ENCODE measurements at places on chromosomes 6 and 20.

- no peak for DNase-seq
These were observed 12.9 kb downstream of the MDGA1 start for GRCh38 chr6:37684801-37685200.

DNA sequence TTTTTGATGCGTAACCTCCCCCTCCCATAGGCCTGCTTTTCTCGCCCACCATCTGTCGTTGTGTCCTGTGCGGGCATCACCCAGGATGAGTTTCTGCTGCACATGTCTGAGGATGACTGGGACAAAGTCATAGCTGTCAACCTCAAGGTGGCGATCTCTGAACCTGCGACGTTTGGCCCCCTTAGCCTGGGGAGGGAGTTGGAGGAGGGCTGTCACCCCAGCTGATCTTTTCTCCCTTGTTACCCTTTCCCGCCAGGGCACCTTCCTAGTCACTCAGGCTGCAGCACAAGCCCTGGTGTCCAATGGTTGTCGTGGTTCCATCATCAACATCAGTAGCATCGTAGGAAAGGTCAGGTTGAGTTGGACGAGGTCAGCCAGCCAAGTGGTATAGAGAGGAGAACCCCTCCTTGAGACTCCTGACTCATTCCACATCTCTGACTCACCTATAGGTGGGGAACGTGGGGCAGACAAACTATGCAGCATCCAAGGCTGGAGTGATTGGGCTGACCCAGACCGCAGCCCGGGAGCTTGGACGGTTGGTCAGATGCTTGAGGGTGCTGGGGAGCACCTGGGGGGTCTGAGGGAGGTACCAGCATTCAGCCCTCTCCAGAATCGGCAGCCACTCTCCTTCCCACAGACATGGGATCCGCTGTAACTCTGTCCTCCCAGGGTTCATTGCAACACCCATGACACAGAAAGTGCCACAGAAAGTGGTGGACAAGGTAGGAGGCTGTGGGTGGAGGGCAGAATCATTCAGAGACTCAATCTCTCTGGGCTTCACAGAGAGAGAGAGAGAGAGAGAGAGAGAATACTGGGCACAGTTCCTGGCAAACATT, 954 bp downstream of the HSD17B8 start:
- no peak for DNase-seq

DNA sequence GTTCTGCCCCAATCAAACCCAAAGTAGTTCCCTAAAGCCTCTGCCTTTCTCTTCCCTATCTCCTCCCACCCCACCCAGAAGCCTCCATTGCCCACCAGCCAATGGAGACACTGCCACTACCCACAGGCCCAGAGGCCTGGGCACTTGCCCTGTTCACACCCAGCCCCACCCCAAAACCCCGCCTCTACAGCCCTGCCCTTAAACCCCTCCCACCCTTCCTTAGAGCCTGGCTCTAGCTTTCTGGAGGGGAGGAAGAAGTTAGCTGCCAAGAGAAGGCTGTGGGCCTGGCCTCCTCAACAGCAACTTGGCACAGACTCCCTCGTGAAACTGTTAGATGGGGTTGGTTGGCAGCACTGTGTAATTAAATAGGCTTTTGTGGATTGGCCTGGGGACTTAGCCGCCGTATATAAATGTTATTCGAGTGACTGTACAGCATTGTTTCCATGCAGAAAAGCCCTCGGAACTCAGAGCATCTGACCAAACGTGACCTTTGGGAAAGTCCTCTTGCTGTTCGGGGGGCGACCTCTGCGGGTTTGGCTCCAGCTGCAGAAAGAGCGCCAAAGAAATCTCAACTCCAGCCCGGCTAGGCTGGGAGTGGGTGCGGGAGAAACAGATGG, 31.4 kb downstream of the COL11A2 start:
- DNase-seq = no peak

DNA sequence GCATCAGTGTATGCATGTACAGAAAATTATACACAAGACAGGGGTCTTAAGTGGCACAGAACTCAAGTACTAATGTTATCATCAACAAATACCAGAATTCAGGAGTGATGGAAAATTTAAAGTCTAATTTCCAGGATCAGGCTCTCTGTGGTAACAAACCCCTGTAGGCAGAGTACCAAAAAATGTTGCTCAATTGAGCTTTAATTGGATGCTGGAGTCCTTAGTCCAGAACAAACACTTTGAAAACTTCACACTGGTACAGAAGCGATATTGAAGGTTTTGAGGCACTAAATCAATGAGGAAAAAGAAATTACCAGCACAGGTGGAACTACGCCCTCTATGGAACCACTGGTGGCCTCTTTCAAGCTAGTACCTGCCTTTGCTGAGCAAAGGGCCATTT, 113.1 kb downstream of the FOXC1 start:
- no peak for DNase-seq

GRCh38 chr6:99181174-99181573, 168.3 kb downstream of the FAXC start:
- no peak for DNase-seq

DNA sequence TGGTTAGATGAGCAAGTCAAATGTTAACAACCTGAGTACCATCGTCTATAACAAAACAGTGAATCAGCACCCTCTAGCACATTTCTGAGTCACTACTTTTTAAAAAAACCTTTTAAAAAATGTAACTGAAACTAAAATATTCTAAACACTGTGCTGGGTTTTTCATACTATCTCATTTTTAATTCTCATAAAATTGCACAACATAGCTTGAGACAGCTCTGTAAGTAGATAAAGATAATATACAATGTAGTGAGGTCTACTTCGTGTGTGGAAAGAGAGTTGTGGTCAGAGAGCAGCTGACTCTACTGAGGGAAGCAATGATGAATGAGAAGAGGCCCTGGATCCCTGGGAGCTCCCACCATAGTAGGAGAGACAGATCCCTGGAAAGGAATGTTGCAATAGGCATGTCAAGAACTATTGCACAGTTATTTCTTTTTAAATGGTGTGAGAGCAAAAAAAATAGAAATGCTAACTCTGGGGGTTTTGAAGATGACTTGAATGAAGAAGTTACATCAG, 13.6 kb upstream of the CALHM6 start:
- DNase-seq = no peak

DNA sequence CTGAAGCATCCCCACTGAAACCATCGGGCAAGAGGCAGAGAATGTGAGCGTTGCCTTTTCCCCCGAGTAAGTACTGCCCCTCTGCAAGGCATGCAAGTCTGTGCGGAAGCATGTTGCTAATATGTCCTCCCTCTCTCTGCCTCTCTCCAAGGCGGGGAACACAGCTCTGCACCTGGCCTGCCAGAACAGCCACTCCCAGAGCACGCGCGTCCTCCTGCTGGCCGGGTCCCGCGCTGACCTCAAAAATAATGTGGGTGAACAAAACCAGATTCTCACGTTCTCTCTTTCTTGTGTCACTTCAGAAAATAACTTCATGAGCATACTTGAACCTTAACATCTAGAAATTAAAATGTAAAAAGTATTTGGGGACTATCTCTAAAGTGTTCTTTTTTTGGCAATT, 26.4 kb downstream of the LYRM2 start:
- no peak for DNase-seq

GRCh38 chr6:164401871-164402270, 907.5 kb downstream of the C6orf118 start:
- DNase-seq = no peak

GRCh38 chr6:136551103-136551502, 881 bp upstream of the MAP7 start:
- DNase-seq = no peak

GRCh38 chr20:8128291-8129060, 3.6 kb upstream of the PLCB1 start:
- no peak for DNase-seq

DNA sequence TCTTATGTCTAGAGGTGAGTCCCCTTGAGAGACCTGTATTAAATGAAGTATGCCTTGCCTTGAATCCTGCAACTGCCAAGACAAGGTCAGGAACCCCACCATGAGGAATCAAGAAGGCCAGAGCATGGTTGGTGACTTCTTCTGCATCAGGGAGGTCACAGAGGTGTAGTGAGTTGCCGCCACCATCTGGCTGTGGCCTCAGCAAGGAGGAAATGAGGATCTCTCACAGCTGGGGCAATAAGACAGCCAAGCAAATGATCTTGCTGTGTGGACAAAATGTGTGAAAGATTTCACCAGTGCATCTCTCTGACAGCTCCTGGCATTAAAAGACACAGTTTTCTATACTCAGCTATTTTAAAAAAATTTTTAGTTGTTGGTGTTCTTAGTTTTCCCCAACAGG, 611.0 kb downstream of the DOK5 start:
- no peak for DNase-seq

DNA sequence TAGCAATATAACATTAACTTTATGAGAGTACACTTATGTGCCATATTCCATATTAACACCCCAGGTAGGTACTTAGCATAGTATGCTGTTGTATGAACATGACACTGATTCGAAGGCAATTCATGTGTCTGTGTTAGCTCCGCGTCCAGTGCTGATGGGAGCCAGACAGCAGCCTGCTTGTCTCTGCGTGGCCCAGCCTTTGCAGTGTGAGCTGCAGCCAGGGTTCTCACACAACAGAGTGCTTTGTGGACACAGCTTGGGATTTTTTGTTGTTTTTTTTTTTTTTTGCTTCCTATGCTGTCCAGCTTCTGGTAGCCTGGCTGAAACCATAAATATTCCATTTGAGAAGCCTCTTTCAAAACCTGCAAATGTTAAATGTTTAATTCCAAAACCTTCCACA, 350.9 kb downstream of the SMOC2 start:
- no peak for DNase-seq

- no peak for DNase-seq
These were observed 146.3 kb downstream of the PRL start for GRCh38 chr6:22150368-22151035.

GRCh38 chr6:77425671-77426070, 37.6 kb downstream of the HTR1B start:
- DNase-seq = no peak

DNA sequence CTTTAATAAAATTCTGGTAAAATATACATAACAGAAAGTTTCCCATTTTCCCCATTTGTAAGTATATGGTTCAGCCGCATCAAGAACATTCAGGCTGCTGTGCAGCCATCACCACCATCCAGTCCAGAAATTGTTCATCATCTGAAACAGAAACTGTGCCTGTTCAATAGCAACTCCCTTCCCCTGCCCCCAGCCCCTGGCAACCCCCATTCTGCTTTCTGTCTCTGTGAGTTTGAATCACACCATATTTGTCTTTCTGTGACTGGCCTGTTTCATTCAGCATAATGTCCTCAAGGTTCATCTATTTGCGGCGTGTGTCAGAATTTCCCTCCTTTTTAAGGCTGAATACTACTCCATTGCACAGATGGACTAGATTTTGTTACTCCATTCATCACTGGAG, 19.1 kb downstream of the VSTM2L start:
- DNase-seq = no peak

- no peak for DNase-seq
These were observed 2.7 kb downstream of the EPB41L2 start for GRCh38 chr6:131060311-131060710.

- DNase-seq = no peak
These were observed 43.3 kb downstream of the SNX5 start for GRCh38 chr20:17925141-17925939.

- DNase-seq = no peak
These were observed 136.4 kb upstream of the JARID2 start for GRCh38 chr6:15109338-15110090.

GRCh38 chr20:10505827-10506226, 70.7 kb downstream of the SLX4IP start:
- no peak for DNase-seq

DNA sequence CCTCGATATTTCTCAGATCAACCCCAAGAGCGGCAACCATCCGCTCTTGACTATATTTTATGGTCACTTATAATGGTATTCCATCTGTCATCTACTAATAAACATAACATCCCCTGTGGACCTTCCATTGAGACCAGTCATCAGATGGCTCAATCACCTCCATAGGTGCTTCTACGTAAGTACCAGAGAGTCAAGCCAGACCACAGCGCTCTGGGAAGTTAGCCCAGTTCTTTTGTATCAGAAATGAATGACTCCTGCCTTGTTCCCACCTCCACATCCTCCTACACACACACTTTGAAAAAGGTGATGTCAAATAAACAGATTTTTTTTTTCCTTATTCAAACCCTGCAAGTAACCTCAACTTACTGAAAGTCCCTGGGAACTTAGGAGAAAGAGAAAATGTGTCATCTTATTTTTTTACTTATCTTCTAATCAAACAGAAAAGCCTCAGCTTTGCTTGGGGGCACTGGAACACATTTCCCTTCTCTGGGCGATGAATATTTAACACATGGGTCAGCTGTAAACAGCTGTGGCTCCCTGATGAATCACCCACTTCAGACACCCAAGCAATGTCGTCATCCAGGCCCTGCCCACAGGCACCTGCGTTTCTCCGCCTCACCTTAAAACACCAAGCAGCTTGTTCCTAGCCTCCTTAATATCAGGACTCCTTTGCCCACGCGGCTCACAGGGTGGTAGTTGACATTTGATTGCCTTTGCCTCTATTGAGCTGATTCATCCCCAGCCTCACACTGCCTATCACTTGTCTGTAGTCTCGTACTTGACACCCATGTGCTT, 121.4 kb upstream of the LY86 start:
- DNase-seq = no peak

GRCh38 chr6:1786455-1787453, 177.0 kb downstream of the FOXC1 start:
- no peak for DNase-seq

DNA sequence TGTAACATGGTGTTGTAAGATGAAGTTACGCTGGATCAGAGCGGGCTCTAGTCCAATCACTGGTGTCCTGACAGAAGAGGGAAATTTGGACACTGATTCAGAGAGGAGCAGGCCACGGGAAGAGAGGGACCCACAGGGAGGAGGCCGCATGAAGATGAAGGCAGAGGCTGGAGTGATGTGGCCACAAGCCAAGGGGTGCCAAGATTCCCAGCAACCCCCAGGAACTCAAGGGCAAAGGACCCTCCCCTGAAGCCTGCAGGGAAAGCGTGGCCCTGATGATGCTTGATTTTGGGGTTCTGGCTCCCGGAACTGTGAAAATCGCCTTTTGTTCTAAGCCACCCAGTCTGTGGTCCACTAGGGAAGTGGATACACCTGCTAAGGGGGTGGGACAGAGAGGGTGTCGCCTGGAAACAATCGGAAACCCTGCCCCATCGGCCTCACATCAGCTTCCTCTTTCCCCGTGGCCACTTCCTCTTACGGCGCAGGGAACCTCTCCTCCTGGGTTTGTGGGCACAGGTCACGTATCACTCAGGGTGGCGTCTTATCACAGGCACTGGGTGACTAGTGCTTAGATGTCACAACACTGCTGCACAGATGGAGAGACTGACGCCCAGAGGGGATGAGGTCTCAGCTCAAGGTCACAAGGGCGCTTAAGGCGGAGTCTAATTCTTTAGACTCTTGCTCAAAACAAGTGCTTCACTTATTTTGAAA, 58.0 kb downstream of the SULF2 start:
- no peak for DNase-seq

GRCh38 chr6:15357782-15358181, 111.9 kb downstream of the JARID2 start:
- no peak for DNase-seq

- DNase-seq = no peak
These were observed 382.9 kb upstream of the IRAK1BP1 start for GRCh38 chr6:78484198-78485064.

- DNase-seq = no peak
These were observed 18.2 kb upstream of the SRC start for GRCh38 chr20:37327748-37328147.

- DNase-seq = no peak
These were observed 67.4 kb upstream of the SMIM28 start for GRCh38 chr6:138310294-138310693.

Measured in NT2/D1 (cell line).